ENCODE measurements at places on chromosomes 16 and 17. TPM values are rescaled to one million over a fixed set of nuclear protein-coding genes. Genes with fewer than 3 reads are reported as not detected.

- DNase-seq: no peak
Observed at GRCh38 chr17:6947745-6948144, 48.1 kb upstream of the ALOX12 start.

DNA sequence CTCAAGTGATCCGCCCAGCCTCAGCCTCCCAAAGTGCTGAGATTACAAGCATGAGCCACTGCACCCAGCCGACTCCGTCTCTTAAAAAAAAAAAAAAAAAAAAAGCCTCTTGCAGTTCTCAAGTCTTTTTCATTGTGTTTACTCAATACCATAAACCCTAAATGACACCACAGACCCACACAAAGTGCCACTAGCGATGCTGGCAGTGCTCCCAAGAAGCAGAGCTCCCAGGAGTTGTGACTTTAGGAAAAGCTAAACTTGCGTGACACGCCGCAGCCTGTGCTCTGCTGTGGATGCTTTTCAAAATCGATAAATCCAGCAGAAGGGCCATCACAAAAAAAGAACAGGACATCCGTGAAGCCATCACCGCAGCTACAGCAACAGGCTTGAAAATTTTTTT, 114.7 kb downstream of the ANKRD11 start:
- DNase-seq: no peak

The TBC1D3H gene
- not detected for polyA plus RNA-seq

DNA sequence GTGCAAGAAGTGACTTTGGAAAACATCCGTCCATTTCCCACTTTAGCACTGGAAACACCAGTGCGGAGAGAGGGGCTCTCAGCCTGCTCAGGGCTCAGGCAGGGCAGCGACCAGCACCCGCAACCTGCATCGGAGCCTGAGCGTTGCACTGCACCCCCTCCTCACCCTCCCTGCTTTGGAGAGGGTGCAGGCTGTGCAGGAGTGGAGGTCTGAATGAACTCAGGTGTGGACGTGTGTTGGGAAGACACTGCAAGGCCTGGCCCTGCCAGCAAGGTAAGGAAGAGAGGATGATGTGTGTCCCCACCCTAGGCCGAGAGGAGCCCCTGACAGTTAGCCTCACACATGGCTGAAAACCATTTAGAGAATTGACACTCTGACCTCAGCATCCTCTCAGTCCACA, 81.8 kb downstream of the NT5M start:
- DNase-seq: no peak

DNA sequence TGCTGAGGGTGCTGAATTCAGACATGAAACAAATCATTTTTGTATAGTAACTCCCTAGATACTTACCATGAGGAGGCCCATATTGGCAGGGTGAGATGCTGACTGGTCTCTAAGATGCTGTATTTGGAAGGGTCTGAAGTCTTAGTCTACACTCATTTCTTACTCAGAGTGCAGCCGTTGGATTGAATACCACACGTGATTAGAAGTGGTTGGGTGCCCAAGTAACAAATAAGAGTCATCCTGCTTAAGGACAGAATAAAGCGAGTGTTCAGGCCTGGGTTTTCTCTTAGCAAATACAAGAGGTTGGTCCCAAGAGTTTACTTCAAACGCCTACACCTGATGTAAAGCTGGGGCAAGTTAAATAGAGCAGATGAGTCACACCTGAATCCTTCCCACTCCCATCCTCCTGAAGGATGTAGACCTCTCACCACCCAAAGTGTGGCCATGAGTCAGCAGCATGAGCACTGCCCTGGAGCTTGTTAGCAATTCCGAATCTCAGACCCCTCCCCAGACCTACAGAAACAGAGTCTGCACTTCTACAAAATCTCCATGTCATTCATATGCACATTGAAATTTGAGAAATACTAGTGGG, 284.6 kb upstream of the CDH5 start:
- no peak for DNase-seq

The PRRT2 gene
- 244 TPM for polyA plus RNA-seq

DNA sequence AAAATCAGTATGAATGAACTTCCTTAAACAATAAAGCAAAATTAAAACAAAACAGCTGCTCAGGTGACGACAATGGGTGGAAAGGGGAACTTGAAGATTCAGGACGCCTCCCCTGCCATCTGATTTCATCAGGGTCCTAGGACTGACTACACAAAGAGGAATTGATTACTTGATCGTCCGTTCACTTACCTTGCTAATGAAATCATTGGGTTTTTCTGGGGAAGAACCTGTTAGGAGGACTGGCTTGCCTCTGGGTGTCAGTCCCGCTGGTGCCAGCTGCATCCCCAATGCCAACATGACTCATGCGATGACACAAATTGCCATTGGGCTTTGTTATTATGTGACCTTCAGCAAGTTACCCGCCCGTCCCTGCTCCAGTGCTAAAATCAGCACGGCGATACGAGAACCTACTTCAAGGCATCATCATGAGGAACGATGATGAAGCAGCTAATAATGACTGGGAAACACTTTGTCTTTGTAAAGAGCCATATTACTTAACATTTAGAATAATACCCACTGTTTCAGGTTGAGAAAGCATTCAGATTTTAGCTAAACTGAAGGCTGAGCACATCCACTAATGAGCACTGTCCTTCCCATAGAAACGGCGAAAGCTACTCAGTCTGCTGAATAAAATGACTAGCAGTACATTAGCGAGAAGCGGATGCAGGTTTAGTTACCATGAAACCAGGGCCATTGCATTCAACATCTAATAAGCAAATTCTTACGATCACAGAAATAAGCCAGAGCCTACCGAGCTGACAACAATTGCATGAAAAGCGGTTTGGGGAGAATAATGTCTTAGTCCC, 139.4 kb downstream of the ZFHX3 start:
- no peak for DNase-seq

The ERN2 gene
- polyA plus RNA-seq: 0.51 TPM

DNA sequence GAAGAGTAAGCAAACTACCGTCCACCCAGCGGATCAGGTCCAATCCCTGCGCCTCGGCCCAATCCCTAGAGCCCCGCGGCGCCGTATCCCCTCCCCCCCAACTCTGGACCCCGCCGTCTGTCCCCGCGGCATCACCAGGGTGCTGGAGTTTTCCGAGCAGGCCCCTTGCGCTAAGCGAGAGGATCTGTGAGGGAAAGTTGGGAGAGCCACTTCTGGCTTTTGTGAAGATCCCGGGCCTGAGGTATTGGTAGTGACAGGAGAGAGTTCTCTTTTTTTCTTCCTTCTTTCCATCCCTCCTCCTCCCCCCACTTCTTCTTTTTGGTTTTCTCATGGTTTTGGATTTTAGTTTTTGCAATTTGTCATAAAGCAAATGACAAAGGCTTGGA, 3.5 kb upstream of the DLX4 start:
- DNase-seq: no peak

DNA sequence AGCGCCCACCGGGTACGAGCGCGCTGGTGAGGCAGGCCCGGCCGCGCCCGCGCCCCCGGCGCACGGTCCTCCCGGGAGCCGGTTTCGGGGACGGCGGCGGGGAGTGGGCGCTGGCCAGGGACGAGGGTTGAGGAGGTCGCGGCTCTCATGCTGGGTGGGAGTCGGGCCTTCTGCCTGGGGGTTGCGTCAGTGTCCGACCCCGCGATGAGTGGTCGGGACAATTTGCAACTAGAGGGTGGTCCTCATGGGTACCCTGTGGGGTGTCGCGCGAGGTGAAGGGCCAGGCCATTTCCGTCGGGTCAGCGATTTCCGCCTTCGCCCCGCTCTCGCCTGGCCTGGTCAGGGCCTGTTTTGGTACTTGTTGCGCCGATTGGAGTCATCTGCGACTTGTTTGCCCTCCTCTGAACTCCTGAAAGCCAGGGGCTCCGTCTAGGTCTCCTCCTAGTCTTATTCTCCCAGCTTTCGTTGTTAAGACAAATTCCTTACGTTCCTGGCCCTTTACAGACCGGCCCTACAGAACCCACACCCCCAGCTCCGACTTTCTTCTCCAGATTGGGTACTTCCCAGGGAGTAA, 14.9 kb downstream of the NAA60 start:
- DNase-seq: no peak

DNA sequence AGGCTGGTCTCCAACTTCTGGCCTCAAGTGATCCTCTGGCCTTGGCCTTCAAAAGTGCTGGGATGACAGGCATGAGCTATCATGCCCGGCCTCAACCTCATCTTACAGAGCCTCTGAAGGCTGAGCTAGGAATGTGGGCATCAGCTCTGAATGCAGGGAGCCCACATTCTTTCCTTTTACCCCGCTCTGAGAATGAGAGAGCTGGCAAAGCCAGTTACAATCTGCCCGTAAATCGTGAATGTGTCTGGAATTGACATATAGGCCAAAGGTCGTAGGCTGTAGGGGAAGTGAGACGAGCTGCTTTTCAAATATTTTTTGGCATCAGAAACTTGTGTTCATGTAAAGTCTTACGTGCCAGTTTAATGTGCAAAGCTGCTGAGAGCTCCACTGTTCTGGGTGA, 4.5 kb downstream of the TMEM238L start:
- no peak for DNase-seq

GRCh38 chr16:88977018-88977811, at the start of gene CBFA2T3:
Gene CBFA2T3, minus strand, starts transcription at chr16:88977207. Its CDS starts 400 bp downstream, at chr16:88976807.
- DNase-seq: no peak

The ZPBP2 gene
- not detected for polyA plus RNA-seq

Measured in spinal cord (tissue), 10 donors.